Left kidney (tissue), 8 donors: ENCODE measurements at places on chromosomes 16 and 17. TPM values are rescaled to one million over a fixed set of nuclear protein-coding genes. Genes with fewer than 3 reads are reported as not detected.

Gene EDC4
- polyA plus RNA-seq: 92.2 TPM

Gene KCNJ12
- polyA plus RNA-seq: 4.5 TPM

Gene NT5M
- polyA plus RNA-seq: 3.9 TPM

GRCh38 chr16:24118126-24118821 is 137.9 kb upstream of the CACNG3 start:
- no peak for DNase-seq

DNA sequence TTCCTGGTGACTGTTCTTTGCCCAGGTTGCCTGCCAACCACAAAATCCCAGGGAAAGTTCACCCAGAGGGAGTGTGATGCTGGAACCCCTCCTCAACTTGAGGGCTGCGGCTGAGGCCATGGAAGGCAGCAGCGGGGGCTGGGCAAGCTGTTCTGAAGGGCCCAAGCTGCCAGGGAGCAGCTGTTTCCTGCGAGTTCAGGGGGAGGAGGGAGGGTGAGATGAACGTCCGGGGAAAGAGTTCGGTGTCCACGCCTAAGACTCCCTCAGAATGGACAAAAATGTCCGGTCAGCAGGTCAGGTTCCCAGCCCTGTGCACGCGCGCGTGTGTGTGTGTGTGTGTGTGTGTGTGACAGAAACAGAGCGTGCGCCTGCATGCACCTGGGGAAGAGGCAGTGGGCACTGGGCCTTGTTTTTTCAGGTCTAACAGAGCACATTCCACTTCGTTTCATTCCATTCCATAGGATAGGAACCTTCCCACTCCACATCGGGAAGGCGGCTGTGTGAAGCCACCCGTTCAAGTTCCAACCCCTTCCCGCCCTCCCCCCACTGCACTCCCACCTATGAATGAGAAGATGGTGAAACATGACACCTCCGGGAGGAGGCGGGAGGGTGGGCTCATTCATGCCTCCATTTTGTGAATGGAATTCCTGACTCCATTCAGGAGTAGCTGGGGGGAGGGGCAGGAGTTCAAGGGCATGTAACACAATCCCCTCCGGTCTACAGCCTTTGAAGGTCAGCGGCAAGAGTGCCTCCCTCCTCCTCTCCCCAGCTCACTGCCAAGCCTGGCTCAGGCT is 15.7 kb downstream of the ETV4 start:
- DNase-seq: peak; percentile 100

DNA sequence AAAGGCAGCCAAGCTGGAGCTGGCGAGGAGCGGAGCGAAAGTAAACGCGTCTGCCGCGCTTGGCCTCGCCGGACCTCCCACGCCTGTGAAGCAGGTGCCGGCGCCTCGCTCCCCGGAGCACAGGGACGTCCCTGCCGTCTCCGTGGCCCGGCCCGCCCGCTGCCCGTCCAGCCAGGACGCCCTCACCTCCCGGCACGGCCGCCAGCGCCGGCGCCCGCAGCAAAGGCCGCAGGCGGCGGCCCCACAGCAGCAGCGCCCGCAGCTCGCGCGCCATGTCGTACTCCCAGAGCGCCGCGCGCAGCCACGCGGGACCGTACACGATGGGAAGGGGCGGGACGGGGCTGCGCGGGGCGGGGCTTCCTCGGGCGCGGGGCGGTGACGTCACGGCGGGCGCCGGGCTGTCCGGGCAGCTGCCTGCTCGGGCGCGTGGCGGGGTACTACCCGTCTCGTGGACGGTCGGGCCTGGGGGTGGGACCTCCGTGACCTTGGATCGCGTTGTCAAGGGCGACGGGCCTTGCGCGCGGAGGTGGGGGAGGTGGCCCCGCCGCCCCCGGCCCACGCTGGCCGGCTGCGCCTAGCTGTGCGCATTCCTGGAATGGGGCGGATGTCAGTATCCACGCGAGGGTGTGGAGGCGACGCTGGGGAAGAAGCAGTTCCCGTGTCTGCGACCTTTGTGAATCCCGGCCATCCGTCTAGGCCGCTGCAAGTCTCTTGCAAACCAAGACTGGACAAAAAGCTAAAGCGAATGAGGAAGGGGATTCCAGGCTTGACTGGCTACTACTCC is at the start of gene TRAP1:
TSS of gene TRAP1 (minus strand) at position 290 of the 784 bp plus-strand sequence. CDS start at position 274, 16 bp downstream.
- peak; percentile 75 for DNase-seq

- peak; percentile 92 for DNase-seq
Observed at GRCh38 chr17:55641676-55642081, 81.0 kb downstream of the TMEM100 start.

DNA sequence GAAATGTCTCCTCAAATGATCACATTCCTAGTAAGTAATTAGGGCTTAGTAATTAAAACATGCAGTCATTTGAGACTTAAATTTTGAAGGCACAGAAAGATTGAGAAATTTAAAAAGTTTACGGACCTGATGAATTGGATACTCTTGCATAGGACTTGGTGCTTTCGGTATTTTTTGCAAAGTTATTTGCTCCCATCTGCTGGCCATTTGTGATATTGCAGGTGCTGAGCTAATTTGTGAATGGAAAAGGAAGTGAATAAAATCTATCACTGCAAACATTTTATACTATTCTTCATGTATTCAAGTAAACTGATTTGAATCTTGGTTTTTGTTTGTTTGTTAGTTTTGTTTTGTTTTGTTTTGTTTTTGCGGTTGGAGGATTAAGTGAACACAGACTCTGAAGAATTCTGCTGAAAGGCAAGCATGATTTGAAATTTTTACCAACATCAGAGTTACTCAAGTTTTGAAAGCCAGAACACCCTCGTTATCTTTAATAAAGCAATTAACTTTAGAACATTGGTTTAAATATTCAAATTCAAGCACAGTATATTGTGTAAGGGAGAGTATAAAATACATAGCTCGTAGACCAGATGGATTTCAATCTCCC is 689.5 kb upstream of the RBFOX1 start:
- DNase-seq: peak; percentile 64

DNA sequence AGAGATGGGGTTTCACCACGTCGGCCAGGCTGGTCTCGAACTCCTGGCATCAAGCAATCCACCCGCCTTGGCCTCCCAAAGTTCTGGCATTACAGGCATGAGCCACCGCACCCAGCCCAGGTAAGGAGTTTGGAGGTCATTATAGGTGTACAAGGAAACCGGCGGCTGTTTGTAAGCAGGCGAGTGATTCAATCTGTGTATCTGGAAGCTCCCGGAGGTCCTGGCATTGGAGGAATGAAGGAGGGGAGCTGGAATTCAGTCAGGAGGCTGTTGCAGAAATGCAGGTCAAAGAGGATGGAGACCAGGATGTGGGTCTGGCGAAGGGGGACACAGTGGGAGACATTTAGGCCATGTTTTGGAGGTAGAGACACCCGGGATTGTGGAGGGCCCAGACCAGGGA is 18.8 kb downstream of the CDC42EP4 start:
- DNase-seq: no peak

GRCh38 chr17:74530831-74531150 is 484 bp downstream of the CD300LB start:
- DNase-seq: no peak

DNA sequence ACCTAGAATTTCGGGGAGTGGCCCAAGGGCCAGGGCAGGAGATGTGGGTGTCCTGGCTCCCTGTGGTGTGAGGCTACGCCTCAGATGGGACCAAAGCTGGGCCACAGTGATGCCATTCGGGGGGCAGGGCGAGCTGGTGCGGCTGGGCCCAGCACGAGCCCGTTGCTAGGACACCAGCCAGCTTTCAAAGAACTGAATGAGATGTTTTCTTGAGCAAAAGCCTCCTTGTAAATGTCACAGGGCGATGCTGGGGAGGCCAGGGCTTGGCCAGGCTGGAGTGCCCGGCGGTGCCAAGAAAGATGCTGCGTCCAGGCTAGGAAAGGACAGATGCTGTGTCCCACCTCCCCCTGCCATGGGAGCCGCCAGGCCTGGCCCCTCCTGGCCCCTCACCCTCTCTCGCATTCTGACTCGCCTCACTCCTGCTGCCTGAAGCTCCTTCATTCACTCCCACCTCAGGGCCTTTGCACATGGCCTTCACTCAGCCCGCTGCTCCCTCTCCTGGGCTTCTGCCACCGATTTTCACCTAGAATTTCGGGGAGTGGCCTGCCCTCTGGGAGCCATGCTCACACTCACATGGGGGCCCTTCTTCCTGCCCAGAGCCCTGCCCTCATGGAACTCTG is 39.1 kb downstream of the CPNE2 start:
- DNase-seq: no peak

DNA sequence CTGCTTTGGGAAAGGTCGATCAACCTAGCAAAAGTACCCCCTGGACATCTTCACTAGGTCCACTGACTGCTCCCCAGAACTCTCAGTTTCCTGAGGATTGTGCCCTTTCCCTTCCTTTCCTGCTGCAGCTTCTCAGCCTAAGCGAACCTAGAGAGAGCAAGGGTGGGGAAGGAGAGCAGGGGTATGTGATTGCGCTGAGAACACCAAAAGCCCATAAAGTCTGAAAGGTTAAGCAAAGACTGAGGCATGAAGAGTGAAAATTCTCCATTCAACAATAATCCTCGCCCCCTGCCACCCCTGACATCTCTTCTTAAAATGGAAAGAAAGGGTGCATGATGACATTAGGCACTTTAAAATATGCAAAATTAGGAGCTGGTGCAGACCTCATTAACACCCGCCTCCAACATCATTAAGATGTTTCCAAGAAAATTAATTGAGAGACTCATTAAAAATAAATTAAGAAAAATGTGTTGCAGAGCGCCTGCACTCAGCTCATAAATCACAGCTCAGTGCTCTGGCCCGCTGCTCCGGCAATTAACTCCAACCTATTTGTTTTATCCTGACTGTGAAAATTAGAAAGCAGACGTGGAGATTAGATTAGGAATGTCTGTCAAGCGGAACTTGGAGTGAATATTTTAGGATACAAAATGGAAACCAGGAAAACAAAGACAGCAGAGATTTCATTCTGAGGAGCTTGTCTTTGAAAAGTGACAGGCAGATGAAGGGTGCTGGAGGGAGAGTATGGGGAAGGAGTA is 49.1 kb upstream of the PMFBP1 start:
- DNase-seq: no peak

DNA sequence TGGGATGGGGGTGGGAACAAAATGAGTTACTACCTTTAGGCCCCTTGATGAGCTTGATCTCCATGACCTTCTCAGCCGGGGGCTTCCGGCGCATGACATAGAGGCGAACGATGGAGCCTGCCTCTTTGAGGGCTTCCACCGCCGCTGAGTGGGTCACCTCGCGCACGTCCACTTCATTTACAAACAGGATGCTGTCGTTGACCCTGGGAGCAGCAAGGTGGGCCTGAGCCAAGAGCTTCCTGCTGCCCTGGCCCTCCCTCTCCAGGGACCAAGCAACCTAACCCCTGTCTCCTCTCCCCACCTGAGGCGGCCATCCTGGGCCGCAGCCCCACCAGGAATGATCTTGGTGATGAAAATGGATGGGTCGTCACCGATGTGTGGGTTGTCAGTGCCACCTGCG is 16.2 kb downstream of the DLG4 start:
- no peak for DNase-seq

DNA sequence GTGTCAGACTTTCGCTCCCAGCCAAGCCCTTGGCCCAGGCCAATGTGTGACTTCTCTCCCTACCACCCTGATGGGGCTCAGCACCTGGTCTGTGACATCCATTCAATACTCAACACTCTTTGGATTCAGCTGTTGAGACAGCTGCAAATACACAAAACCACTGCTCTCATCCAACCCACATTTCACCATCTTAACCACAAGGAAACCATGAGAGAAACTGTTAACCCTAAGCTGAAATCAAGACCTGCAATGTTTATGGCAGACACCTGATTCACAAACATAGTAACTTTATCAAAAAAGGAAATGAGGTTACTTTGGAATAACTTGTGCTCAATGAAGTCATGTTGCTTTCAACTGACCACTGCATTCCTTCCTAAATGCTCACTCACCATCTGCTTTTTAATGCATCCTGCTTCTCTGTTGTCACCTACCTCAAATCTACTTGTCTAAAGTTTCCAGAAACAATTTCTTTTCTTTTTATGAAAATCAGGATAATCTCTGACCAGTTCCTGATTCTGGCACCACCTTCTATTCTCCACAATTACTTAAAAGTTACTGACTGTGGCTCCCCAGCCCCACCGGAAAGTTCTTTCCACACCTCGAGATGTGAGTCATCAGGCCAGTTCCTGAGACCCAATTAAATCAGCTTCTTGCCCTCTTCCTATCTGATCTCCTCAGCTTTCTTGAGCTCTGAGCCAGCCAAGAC is 88.2 kb downstream of the NOG start:
- DNase-seq: no peak

DNA sequence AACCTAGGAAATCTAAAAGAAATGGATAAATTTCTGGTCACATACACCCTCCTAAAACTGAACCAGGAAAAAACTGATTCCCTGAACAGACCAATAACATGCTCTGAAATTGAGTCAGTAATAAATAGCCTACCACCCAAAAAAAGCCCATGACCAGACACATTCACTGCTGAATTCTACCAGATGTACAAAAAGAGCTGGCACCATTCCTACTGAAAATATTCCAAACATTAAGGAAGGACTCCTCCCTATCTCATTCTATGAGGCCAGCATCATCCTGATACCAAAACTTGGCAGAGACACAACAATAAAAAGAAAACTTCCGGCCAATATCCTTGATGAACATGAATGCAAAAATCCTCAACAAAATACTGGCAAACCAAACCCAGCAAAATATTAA is 52.9 kb downstream of the TTC19 start:
- no peak for DNase-seq

DNA sequence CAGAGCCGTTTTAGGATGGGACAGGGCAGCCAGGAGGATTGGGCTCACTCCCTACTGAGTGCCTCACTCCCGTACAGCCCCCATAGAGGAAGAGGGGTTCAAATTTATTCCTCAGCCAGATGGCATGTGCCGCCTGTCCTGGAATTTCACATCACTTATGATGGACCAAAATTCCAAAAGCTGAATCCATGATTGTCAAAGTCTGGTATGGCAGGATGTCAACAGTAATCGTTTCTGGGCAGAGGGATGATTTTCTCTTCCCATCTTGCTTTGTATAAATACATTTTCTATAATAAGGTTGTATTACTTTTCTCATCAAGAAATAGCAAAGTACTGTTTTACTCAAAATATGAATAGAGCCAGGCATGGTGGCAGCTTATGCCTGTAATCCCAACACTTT is 38.7 kb upstream of the STH start:
- DNase-seq: no peak

GRCh38 chr16:49617016-49617629 is 238.8 kb downstream of the ZNF423 start:
- DNase-seq: no peak

DNA sequence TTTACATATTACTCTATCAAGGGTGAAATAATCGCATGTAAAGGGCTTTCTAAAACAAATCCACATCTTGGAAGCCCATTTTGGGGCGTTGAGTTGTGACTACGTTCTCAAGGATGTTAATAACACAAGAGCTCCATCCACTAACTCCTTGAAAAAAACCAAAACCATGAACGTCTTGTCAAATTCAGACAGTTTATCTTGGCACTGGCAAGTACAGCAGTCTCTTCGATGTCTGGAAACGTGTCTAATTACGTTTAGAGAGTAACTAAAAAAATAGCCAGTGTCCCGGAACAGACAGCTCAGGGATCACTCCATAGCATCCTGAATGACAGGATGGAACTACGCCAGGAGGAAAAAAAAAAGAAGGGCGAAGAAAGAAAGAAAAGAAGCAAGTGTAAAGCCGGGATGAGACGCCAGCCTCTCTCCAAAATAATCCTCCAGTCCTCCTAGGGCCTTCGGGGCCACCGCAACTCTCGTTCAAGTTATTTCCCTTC is 954 bp downstream of the MYO1D start:
- DNase-seq: peak; percentile 44
